ENCODE measurements at places on chromosomes 2 and 18.
A peak's percentile ranks its signal among the peaks of the same experiment; 100 is the strongest.

DNA sequence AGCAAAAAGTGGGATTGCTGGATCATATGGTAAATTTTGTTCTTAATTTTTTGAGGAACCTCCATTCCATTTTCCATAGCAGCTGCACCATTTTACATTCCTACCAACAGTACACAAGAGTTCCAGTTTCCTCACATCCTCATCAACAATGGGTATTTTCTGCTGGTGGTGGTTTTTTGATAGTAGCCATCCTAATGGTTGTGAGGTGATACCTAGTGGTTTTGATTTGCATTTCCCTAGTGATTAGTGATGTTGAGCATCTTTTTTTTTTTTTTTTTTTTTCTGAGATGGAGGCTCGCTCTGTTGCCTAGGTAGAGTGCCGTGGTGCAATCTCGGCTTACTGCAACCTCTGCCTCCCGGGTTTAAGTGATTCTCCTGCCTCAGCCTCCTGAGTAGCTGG lies 30.5 kb downstream of the METTL21A start:
- no peak for DNase-seq

DNA sequence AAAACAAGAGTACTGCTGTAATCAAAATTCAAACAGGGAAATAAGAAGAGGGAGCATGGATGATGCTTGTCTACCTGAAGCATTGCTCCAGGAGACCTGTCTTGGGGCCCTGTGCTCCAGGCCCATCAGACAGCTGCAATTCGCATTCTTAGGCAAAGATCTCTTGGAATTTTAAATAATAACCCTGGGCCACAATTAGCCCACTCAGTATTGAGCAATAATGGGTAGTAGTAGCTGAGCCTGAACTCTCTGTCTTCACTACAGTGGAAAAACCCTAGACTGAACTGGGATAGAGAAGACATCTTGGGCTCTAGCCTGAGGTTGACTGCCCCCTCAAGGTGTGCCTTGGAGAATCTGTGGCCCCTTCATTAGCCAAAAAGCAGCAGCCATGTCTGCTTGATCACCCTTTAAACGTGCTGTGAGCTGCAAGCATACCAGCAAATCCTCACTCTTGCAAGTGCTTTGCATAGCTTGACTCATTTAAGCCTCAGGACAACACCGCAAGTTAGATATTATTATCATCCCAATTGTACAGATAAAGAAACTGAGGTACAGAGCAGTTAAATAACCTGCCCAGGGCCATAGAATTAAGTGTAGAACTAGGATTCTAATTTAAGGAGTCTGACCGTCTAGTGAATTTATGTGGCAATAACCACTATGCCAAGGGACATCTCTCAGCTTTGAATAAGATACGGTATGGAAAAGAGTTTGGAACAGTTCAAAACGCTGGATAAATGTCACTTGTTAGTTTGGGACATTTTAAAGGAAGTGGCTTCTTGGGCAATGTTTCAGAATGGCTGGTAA lies 69.0 kb downstream of the DDX1 start:
- DNase-seq: no peak

- DNase-seq: no peak
These were observed 3.9 kb downstream of the BOD1L2 start for GRCh38 chr18:57150828-57151227.

DNA sequence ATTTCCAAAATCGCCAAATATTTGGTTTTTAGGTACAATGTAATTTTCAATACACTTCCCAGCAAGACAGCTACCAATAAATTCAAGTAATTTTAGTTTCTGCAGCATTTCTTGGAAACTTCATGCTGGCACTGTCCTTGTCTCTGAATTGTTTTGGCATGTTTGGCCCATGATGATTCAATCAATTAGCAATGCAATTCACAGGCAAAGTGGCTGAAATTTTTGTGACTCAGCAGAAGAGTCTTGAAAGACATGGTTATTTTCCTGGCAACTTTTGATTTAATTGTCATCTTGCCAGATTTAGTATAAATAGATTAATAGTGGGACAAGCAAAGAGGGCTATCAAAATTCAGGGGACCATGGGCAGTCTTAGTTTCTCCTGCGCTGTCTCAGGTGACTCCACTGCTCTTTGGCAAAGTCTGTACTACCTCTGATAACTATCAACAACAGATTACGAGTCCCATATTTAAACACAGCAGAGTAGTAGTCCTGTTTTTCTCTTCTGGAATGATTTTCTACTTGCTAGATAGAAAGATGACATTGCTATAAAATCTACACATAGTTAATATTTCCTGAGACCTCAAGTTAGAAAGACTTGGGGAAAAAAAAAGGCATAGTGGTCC lies 88.9 kb upstream of the CYP26B1 start:
- DNase-seq: no peak

GRCh38 chr2:136008205-136008865 lies 22.9 kb upstream of the DARS1 start:
- DNase-seq: peak; percentile 21

GRCh38 chr18:73462092-73462491 lies 594.3 kb upstream of the NETO1 start:
- no peak for DNase-seq

DNA sequence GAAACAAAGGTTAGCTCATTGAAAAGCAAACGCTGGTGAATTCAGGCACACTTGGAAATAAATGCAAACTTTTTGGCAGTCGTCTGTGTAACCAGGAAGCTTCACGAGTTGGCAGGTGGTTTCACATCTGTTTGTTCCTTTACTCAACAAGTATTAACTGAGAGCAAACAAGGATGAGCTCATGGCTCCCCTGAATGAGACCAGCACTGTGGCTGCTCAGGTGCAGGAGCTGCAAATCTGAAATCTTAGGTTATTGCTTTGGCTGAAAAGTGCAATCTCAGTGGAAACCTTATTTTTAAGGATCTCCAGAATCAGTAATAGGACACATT lies 46.3 kb downstream of the SH3RF3 start:
- DNase-seq: no peak

- no peak for DNase-seq
These were observed 46.2 kb downstream of the CAB39 start for GRCh38 chr2:230758566-230759480.

DNA sequence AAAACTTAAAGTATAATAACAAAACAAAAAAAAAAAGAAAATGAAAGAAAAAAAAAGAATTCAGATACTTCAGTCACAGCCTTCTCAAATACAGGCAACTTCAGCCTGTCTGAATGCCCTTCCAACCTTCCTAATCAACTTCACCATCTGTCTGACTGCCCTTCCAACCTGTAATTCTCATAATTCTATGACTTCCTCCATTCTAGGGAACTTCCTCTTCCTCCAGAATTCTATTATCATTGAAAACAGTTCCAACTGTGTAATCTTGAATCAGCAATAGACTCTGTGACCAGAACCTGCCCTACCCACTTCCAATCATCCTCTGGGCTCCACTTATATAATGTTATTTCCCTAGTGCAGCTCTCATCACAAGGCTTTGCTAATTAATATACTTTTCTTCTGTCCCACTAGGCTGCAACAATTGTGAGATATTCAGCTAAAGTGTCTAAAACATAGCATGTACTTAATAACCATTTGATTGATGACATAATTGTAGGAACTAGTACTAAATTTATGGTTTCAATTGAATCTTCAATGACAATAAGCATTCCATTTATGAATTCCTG lies 127.3 kb downstream of the UPP2 start:
- DNase-seq: no peak
